Kidney epithelial cell (primary cell): ENCODE measurements at places on chromosomes 3 and 15.

GRCh38 chr3:52015438-52016228 is 19.9 kb upstream of the RPL29 start:
- DNase-seq, result no peak

DNA sequence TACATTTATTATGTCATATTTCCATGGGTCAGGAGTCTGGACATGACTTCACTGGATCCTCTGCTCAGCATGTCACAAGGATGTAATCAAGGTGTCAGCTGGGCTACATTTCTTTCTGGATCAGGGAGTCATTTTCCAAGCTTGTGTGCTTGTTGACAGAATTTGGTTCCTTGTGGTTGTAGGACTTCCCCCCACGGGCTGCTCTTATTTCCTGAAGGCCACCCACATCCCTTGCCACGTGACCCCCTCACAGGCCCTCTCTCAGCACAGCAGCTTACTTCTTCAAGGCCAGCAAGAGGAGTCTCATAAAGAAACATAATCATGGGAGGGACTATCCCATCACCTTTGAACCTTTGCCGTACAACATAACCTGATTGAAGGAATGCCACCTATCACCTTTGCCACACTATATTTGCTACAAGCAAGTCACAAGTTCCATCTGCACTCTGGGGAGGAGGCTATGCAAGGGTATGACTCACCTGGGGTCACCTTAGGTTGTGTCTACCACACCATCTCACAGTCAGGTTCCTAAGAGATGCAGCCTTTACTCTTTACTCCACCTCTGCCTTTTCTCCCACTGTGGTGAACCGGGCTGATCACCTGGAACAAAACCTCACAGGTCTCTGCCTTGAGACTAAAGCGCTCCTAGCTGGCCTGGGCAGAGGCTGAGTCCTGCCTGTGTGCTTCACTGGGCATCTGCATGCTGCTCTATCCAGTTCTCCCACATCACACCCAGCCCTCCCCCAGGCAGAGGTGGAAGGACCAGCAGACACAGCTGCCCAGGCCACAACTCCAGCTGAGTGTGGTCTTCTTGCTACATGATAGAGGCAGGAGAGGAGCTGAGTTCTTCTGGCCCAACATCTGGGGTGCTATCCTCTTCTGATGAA is 13.5 kb downstream of the RAB6B start:
- no peak for DNase-seq

GRCh38 chr15:80152896-80153876 is at the start of gene FAH:
Gene FAH (plus strand): TSS chr15:80152999. CDS start chr15:80153055, 56 bp downstream.
- no peak for DNase-seq

- peak; percentile 89 for DNase-seq
These were observed 55.0 kb downstream of the TMEM44 start for GRCh38 chr3:194577986-194578905.

DNA sequence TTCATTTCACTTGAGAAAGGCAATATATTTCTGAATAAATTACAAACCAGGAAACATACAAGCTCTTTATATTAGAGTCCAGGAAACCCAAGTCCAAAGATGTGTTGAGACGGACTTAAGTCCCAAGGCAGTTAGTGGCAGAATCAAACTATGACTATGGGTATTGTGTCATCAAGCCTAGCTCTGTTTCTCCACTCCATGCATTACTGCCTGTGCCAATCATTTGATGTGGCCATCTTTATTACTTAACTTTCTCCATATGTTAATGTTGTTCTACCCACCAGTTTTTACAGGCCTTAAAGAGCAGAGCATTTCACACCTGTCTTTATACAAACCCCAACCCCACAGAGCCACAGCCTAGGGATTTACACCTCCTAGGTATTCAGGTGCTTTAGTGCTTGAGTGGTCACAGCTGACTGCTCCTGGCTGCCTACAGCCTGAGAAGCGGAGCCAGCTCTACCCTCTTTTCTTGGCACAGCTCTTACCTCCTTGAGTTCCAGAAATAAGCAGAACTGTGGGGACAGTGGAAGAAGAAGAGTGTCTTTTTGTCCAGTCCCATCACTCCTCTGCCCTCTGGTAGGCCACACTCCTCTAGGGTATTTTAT is 92.1 kb downstream of the DTWD1 start:
- no peak for DNase-seq

GRCh38 chr15:65918357-65918920 is 49.1 kb downstream of the RAB11A start:
- no peak for DNase-seq

DNA sequence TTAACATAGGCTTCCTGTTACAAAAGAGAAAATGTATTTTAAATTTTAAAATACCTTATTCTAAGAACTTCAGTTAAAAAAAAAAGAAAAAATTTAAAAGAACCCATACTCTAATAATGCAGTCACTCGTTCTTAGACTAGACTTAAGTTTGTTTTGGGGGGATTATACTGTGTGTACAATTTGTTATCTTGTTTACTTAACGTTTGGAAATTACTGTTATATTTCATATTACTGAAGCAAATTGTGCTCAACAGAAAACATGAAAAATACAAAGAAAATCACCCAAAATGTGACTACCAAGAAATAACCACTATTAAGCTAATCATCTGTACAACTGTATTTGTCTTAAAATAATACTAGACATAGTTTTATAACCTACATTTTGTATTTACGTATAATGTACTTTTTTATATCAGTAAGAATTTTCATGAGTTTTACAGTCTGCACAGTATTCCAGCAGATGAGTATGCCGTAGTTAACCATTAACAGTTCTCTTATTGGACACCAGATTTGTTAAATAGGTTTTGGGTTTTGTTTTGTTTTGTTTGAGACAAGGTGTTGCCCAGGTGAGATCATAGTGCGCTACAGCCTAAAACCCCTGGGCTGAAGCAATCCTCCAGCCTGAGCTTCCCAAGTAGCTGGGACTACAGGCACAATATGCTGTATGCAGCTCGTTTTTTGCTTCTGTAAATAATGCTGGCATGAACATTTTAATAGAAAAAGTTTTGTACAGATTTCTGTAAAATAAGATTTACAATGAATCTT is 88.8 kb upstream of the CHD2 start:
- DNase-seq, result no peak

DNA sequence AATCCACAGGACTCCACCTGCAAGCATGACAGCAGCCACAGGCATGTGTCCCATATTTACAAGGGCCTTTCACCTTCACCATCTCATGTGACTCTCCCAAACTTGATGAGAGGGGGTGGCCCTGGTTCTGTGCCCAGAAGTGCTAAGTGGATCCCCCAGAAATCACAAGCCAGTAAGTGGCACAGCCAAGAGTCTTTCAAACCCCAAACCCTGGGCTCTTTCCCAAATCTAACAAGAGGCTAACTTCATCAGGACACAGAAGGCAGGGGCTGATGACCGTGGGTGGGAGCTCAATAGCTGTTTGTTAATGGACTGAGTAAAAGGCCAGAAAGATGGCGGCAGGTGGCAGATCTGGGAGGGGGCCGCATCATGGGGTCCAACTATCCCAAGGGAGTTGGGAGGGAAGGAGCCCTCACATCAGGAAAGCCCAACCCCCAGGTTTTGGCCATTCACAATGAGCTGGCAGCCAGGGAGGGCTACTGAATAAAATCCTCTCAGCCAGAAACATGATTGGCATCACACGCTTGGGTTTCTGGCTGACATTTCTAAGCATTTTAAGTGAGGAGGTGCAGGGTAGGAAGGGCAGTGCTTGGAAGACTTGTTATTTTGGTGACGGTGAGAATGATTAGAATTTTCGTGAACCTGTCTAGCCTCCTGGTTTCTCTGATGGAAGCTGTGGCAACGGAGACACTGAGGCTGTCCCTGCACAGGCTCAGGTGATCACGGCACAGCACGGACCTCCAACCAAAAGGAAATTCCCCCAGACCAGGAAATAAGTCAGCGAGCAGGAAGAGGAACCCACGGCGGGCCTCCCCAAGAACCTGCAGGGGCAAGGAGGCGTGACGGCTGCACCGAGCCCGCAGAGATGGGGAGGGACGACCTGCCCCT is 109.3 kb downstream of the OXNAD1 start:
- DNase-seq, result no peak

GRCh38 chr3:38649500-38650247 is at the start of gene SCN5A:
Gene SCN5A (minus strand): TSS chr3:38649687. CDS start chr3:38633307, 16,380 bp downstream.
- DNase-seq, result no peak

DNA sequence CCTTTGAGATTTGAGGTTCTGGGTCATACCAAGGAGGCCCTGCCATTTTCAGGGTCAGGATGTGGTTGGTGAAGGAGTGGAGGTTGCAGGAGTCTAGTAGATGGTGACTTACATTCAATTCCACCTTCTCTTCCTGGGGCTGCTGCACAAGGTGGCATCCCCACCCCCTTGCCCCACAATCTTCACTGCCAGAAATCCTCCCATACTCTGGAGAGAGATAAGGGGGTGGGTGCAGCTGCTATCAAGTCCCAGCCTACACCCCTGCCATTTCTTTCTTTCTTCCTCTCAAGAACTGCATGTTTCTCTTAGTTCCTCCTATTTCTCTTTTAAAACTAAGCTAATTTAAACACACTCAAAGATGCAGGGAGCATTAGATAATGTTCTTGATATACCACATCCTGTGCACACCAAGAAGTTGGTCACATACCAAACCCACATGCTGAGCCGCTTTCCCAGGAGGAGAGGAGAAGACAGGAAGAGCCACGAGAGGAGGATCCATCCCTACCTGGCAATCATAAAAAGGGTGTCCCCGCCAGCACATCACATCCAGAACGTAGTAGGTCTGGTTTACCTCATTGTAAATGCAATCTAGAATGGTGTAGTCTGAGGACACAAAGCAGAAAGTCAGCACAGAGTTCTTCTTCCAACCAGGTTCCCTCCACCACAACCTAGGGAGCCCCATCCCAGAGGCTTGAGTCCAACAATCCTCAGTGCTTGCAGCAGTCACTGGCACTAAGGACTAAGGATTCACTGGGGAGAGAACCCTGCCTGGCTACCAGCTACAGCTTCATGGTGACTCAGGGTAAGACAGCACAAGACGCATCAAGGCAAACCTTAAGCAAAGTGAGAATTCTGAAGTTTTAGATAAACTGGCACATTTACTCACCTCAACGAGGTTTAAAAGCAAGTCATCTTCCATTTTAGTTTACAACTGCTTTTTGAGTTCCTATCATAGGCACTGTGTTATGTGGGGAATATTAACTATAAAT is 18.5 kb downstream of the SNUPN start:
- DNase-seq, result no peak

GRCh38 chr3:147712357-147712756 is 303.2 kb downstream of the ZIC1 start:
- no peak for DNase-seq

DNA sequence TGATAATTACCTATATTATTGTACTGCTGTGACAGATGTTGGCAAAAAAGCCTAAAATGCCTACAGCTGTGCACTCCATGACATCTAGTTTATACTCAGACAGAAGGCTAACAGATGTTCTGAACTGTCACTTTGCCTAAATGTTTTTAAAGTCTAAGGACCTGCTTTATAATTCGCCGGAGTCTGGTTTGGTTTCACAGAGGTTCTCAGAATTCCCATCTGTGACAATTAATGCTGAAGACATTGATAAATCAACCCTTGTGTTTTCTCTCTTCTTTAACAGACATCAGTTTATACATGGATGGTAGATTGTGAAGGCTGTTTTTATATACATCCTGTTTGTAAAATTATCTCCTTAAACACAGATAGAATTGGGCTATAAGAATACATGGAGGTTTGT is 19.8 kb upstream of the SOX2 start:
- no peak for DNase-seq

- no peak for DNase-seq
These were observed 716.5 kb upstream of the CFAP20DC start for GRCh38 chr3:59766200-59766872.

GRCh38 chr15:25724899-25725298 is 138.2 kb downstream of the ATP10A start:
- no peak for DNase-seq

- no peak for DNase-seq
These were observed 296.8 kb upstream of the CHRM5 start for GRCh38 chr15:33671456-33671855.

- DNase-seq, result no peak
These were observed 14.1 kb upstream of the TMEM115 start for GRCh38 chr3:50373146-50374051.

DNA sequence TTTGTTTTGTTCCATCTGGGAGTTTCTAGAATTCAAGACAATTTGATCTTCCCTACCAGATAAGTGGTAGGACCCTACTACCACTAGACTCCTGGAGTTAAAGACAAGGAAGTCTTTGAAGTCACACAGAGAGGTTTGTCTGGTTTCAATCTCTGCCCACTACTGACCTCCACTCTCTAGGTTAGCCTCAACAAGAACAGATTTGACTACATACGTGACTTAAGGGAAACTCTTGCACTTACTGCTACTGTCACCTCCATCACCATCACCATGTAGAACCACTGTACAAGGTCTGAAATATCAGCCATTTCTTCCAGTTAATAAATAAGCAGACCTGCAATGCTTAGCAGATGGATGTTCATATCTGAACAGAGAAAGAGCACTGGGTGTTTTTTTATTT is 148.3 kb upstream of the ARHGEF26 start:
- DNase-seq, result no peak

DNA sequence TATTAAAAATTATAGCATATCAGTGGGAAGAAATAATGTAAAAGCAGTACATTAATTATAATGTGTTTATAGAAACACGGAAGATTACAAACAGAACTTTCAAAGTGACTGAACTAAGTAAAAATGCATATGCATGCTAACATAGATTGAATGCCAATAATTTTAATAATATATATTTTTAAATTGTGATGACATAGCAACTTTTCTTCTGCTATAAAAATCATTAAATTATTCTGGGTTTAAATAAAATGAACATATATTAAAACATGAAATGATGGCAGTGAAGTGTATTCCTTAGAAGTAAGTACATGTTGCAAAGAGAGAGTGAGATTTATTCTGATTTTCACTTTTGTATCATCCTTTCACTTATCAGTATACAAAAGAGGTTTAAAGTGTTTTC is 128.9 kb downstream of the CHL1 start:
- no peak for DNase-seq

DNA sequence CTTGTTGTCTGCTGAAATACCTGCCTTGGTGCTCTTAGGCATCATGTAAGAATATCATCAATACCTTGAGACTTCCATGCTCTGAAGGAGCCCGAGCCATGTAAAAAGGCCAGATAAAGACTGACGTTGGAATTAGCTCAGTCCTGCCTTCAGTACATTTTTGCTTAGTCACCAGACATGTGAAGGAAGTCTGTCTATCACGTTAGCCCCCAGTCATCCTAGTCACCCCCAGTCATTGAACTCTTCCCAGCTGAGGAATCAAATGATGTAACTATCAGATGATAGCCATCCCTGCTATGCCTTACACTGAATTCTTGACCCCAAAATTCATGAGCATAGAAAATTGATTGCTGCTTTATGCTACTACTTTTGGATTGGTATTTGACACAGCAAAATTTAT is 351.2 kb upstream of the SGO1 start:
- no peak for DNase-seq

- no peak for DNase-seq
These were observed 51.8 kb downstream of the CMTM7 start for GRCh38 chr3:32443478-32443877.

DNA sequence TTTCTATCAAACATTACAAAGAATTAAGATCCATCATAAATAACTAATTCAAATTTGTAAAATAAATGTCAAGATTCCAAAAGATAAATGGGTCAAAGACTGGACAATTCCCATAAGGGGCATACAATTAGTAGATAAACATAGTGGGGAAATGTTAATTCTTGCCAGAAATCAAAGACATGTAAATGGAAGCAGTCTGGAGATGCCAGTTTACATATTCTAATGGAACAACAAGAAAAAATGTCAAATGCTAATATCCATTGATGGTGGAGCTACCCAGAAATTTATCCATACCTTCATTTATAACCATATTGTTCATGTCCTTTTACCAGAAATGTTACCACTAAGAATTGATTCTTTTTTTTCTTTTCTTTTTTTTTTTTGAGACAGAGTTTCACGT is 13.7 kb upstream of the LIPC start:
- DNase-seq, result no peak

- DNase-seq, result peak; percentile 87
These were observed 9.8 kb downstream of the HOMER2 start for GRCh38 chr15:82942691-82943090.
